ENCODE measurements at places on chromosomes 3 and 15.

DNA sequence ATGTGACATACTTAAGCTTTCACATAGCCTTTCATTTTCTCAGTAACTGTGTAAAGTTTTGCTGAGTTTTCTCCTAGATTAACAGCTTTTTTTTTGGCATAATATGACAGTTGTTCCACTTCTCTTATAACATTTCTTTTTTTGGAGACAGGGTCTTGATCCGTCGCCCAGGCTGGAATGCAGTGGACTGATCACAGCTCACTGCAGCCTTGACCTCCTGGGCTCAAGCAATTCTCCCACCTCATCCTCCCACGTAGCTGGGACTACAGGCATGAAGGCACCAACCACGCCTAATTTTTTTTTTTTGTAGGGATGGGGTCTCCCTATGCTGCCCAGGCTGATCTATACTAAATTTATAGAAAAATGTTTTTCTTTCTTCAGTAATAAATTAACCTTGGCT is 30.1 kb downstream of the DLG1 start:
- no peak for DNase-seq

DNA sequence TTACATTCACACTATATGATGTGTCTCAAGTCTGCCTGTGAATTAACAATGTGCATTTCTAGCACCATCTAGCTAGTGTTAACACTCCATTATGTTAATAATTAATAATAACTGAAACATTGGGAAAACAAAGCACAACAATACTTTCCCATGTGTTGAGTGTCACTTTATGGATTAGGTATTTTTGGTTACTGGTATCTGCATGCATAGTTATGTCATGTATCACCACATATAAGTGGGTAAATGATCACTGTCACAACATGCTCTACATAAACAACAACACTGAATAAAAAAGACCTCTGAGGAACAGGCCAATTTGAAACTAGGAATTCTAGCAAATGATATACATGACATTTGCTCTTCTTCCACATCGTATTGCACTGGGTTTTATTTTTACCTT is 74.7 kb downstream of the MLH1 start:
- no peak for DNase-seq

DNA sequence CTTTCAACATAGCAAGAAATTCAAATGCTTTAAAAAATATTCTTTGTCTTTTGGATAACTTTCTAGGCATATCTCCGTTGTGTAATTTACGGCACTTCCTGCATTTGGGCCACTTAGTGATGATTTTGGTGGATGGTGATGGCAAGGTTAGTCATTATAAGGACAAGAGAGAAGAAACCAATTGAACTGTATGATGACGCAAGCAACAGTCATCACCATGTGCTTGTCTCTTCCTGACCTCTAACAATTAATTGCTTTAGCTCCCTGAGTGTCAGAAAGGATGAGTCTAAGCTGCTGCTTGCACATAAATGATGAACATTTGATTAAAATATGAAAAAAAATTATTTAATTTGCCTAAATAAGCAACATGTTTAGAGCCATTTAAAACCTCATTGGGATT is 11.3 kb upstream of the P2RY12 start:
- DNase-seq, result no peak

DNA sequence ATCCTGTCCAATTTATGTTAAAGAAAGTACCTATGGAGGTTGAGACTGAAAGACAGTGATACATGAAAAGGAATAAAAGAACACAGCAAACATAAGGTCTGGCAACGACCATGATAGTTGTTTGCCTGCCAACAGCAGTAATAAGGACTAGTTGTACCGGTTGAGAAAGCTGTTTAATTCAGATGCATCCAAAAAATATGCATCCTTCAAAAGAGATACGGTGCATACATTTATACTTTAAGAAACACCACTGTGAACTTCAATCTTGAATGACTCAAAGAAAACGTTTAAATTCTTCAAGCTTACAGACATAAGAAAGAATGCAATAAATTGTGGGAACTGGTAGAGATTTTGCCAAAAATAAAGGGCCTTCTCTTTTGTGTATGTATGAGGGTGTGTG is 492.1 kb downstream of the NLGN1 start:
- DNase-seq, result no peak

DNA sequence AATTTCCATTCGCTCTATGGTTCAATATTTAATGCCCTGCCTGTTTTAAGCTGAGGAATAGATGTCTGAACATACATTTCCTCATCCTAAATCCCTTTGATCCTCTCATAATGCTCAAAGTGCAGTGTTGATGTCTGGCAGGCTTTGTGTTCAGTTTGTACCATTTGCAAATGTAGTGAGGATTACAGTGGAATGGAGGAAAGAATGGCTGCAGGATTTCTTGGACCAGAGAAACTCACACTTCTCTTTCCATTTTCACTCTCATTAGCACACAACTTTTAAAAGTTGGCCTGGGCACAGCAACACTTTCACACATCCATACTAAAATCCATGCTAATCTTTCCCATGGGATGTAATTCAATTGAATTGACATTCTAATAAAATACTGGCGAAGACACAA is 28.6 kb upstream of the THRB start:
- no peak for DNase-seq

DNA sequence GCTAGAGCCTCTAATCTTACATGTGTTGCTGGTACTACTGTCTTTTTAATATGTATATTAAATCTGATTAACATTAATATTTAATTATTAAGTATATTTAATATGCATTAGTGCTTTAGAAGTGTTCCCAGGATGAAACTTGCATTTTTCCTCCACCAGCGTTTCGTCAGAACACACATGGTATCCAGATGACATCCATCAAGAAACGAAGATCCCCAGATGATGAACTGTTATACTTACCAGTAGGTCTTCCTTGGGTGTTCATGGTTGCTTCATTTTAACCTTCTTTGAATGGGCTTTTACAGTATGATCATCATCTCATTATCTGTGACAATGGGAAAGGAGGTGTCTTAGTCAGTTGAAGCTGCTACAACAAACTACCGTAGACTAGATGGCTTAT is 238.0 kb downstream of the TP63 start:
- no peak for DNase-seq

GRCh38 chr15:96340598-96341512 is 10.4 kb downstream of the NR2F2 start:
- DNase-seq, result no peak

- DNase-seq, result no peak
These were observed 486.7 kb downstream of the DIPK2A start for GRCh38 chr3:144458283-144458682.

GRCh38 chr3:34200576-34200975 is 402.1 kb downstream of the PDCD6IP start:
- DNase-seq, result no peak
